ENCODE measurements at places on chromosomes 6 and 20. TPM values are rescaled to one million over a fixed set of nuclear protein-coding genes. Genes with fewer than 3 reads are reported as not detected.

Gene LINC00237
- not detected for total RNA-seq

Gene SLC22A2
- total RNA-seq: not detected

Gene SEMG1
- not detected for total RNA-seq

Gene LY86
- 0.32 TPM for total RNA-seq

Gene VSTM2L
- total RNA-seq: not detected

Data from activated CD8-positive, alpha-beta T cell treated with anti-CD3 and anti-CD28 coated beads for 36 hours (primary cell).